ENCODE measurements at places on chromosomes 13 and 19.

- no peak for DNase-seq
Observed at GRCh38 chr19:1888385-1888784, 3.1 kb upstream of the ABHD17A start.

- DNase-seq = no peak
Observed at GRCh38 chr19:46431824-46432223, 3.1 kb upstream of the PNMA8C start.

DNA sequence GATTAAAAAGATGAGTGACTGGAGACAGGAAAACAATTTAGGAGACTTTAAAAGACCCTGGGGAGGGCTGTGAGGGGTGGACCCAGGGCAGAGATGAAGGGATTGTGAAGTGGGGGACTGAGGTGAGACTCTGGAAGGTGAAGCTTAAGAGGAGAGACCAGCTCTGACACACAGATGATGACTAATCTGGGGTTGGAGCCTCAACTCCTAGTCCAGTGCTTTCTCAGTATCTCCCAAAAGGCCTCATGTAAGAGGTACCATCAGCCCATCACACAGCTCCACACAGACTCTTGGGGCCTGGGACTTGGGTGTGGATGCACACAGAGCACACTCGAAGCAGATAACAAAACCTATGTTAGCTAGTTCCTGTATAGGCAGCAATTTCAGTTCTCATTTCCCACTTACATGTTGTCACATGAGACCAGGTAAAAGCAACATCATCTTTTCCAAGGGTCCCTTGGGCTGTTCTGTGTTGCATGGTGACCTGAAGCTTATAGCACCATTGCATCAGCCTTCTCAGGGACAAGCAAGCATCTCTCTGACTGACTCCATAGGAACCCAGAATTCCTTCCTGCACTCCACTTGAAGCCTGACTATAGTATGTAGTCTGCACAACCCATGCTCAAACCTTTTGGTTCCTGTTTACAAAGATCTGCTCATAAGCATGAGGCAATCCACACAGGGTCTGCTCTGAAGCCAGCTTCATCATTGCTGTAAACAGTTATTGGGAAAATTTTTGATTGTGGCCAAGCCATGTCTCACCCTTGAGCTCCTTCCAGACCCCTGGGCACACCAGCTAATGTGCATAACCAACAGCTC is 88.6 kb upstream of the MYCBP2 start:
- no peak for DNase-seq

GRCh38 chr13:59495936-59496512 is 667.7 kb downstream of the DIAPH3 start:
- DNase-seq = no peak

DNA sequence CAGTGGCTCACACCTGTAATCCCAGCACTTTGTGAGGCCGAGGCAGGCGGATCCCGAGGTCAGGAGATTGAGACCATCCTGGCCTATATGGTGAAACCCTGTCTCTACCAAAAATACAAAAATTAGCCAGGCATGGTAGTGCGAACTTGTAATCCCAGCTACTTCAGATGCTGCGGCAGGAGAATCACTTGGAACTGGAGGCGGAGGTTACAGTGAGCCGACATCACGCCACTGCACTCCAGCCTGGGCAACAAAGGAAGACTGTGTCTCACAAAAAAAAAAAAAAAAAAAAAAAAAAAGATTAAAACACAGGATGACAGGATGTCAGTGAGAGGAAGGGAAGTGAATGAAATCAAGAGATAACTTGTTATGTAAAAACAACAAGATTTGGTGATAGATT is 1158.5 kb downstream of the PCDH9 start:
- DNase-seq = no peak

GRCh38 chr13:87674247-87674738 is 3.1 kb downstream of the SLITRK5 start:
- DNase-seq = no peak

- DNase-seq = no peak
Observed at GRCh38 chr13:91313103-91313502, 34.4 kb upstream of the MIR17HG start.

DNA sequence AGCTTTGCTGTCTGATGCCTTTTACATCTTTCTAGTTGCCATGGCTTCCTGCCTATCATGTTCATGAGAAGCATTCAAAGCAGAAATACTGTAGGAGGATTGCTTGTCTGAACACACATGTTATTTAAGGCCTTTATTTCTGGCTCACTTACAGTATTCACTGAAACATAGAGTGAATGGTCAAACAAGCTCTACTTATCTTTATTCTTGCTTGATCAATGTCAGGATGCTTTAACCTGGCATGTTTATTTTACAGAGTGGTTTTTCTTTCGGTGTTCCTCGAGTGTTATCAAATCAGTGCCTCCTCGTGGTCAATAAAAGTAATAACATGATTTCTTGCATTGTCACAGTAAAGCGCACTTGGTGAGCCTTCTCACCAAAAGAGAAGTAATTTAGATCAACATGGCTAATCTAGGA is 73.5 kb upstream of the PCDH17 start:
- no peak for DNase-seq

DNA sequence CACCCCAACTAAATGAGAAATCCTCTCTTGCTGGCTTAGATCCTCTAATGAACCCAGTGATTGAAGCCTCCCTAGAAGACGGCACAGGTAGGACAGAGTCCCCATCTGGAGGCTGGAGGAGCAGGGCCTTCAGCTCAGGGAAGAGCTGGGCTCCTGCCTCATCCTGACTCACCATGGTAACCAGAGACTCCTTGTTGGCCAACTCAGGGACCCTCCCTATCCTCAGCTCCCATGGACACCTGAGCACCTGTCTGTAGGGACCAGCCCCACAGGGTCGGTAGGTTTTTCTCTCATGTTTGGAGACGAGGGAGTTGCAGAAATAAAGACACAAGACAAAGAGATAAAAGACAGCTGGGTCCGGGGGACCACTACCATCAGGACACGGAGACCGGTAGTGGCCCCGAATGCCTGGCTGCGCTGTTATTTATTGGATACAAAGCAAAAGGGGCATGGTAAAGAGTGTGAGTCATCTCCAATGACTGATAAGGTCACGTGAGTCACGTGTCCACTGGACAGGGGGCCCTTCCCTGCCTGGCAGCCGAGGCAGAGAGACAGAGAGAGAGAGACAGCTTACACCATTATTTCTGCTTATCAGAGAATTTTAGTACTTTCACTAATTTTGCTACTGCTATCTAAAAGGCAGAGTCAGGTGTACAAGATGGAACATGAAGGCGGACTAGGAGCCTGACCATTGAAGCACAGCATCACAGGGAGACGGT is 26.6 kb downstream of the SIGLEC7 start:
- no peak for DNase-seq

- DNase-seq = no peak
Observed at GRCh38 chr19:18856385-18857126, 24.8 kb downstream of the UPF1 start.

DNA sequence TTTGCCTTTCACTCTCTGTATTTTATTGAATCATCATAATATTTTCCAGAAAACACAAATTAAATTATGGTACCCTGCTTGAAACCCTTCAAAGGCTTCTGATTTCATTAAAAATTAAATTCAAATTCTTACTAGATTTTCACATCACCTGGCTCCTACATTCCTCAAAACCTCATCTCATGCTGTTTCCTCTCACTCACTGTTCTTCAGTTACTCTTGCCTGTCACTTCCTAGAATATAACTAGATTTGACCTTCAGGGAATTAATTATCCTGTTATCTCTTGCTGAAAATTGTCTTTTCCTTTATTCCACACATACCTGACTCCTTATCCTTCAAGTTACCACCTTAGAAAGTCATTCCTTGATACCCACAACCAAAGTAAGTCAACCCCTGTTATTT is 2294.7 kb downstream of the PCDH9 start:
- DNase-seq = no peak

GRCh38 chr19:31497709-31498108 is 148.5 kb upstream of the TSHZ3 start:
- DNase-seq = no peak

DNA sequence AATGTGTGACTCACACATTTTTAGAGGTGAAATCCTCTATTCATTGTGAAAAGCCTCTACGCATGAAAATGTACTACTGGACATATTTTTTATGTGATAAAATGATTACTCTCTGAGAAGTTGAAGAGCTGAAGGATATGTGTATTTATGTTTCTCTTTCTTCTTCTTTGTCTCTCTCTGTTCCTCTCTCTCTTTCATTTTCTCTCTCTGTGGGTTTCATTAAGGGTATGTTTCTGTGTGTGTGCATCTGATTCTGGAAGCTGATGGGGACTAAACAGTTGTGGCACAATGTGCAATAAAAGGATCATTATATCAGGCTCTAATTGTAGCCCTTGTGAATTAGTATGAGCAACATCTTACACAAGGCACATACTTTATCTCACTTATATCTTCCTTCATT is 867.7 kb downstream of the PCDH9 start:
- DNase-seq = no peak

GRCh38 chr13:33262062-33262487 is 23.5 kb downstream of the STARD13 start:
- no peak for DNase-seq

DNA sequence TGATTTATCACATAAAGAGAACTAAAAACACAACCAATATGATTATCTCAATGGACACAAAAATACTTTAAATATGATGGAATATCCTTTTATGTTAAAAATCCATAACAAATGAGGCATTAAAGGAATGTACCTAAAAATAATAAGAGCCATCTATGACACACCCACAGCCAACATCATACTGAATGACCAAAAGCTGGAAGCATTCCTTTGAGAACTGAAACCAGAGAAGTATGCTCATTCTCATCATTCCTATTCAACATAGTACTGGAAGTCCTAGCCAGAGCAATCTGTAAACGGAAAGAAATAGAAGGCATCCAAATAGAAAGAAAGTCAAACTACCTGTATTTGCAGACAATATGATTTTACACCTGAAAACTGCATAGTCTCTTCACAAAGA is 671.0 kb downstream of the SLITRK1 start:
- no peak for DNase-seq

GRCh38 chr13:35987572-35988513 is 143.3 kb downstream of the DCLK1 start:
- DNase-seq = no peak

- DNase-seq = no peak
Observed at GRCh38 chr13:41970022-41970421, 9.1 kb upstream of the VWA8 start.

DNA sequence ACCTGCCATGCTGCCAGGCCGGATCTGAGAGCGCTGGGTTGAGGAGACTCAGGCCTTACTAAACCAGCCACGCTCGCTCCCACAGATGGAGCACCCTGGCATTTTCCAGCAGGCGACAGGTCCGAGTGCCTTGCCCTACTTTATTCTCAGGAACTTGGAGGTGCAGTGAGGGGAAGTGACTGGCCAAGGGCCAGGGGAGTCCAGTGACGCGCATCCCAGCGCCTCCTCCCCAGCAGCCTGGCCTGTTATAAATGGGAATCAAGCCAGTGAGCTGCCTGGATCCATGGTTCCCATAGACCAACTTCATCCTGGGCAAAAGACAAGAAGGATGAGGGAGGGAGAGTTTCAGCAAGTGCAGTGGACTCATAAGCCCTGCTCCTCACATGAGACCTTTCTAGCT is 35.5 kb downstream of the TMED1 start:
- no peak for DNase-seq

- no peak for DNase-seq
Observed at GRCh38 chr13:85347251-85347650, 452.0 kb downstream of the SLITRK6 start.

- no peak for DNase-seq
Observed at GRCh38 chr19:5889288-5889971, 14.2 kb downstream of the NDUFA11 start.

- no peak for DNase-seq
Observed at GRCh38 chr13:108961542-108962125, 332.2 kb downstream of the MYO16 start.

DNA sequence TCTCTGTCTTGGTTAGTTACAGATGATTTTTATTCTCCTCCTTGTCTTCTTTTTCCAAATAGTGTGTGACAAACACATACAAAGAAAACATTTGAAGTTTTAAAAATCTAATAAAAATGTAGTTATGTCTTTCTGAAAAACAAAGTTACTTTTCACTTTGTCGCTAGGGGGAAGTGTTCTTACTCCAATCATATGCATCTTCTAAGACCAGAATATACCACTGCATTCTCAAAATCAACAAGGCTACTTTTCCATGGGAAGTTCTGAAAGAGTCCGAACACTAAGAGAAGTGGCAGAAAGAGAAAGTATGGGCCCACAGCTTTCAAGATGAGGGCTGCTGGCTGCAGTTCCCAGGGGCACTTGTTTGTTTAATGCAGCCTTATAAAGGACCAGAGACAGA is 208.9 kb downstream of the DCT start:
- no peak for DNase-seq

DNA sequence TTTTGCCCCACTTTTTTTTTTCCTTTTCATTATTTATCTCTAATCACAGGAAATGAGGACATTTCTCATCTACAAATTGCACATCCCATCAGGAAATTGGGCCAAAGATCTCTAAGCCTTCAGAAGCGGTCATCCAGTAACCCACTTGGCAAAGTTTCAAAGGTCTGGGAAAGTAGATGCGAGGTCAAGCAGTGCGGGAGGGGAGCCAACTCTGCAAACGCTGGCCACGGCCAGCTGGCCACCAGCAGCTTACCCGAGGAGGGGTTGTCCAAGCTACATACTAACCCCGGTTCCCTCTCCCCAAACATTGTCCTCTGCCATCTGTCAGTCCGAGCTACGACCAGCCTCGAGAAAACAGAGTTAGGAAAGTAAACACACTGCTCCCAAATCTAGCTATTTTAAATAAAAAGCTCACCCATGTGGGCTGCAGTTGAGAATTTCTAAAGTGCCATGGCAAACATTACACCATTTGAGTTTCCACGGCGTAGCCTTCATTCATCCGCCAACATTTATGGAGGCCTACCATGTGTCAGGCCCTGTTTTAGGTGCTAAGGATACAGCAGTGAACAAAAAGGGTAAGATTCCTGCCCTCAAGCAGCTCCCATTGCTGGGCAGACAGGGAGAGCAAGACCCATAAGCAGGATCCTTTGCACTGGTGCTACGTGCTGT is 11.5 kb downstream of the FFAR2 start:
- DNase-seq = no peak

- no peak for DNase-seq
Observed at GRCh38 chr13:26442541-26442940, 114.9 kb upstream of the WASF3 start.

DNA sequence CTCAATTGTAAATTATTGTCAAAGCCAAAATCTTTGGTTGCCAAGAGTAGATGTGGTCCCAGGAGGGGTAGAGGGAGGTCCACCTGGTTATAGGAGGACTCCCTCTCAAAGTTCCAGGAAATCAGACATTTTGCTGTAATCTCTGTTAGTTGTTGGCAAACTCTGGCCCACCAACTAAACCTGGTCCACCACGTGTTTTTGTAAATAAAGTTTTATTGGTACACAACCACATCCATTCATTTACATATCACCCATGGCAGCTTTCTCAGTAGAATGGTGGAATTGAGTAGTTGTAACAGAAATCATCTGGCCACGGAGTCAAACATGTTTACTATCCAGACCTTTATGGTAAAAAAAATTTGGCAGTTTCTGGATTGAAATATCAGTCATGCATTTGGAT is 70.6 kb downstream of the ZNF557 start:
- no peak for DNase-seq

GRCh38 chr19:34375598-34375997 is 10.6 kb downstream of the GPI start:
- DNase-seq = no peak

Data from effector CD4-positive, alpha-beta T cell (primary cell).